Activated CD4-positive, alpha-beta T cell treated with anti-CD3 and anti-CD28 coated beads for 48 hours (primary cell): ENCODE measurements at places on chromosomes 1 and 21.

DNA sequence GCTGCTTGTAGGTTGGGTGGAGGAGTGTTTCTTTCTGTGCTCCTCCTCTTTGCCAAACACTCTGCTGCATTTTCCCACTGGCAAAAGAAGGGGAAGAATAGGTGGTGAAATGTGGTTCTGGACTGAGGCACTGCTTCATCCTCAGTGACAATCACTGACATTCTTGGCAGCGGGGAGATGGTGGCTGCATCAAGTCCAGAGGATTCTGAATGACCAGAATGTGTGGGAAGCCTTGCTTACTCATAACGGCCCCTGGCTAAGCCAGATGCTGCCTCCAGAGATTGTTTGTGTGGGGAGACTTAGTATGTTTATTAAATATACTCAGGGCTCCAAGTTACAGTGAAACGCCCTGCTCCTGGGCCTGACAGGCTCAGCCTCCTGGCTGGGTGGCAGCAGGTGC lies 160.3 kb downstream of the CACNA1E start:
- DNase-seq: no peak

- no peak for DNase-seq
Measured at GRCh38 chr1:178536844-178537371, 24.0 kb downstream of the TEX35 start.

DNA sequence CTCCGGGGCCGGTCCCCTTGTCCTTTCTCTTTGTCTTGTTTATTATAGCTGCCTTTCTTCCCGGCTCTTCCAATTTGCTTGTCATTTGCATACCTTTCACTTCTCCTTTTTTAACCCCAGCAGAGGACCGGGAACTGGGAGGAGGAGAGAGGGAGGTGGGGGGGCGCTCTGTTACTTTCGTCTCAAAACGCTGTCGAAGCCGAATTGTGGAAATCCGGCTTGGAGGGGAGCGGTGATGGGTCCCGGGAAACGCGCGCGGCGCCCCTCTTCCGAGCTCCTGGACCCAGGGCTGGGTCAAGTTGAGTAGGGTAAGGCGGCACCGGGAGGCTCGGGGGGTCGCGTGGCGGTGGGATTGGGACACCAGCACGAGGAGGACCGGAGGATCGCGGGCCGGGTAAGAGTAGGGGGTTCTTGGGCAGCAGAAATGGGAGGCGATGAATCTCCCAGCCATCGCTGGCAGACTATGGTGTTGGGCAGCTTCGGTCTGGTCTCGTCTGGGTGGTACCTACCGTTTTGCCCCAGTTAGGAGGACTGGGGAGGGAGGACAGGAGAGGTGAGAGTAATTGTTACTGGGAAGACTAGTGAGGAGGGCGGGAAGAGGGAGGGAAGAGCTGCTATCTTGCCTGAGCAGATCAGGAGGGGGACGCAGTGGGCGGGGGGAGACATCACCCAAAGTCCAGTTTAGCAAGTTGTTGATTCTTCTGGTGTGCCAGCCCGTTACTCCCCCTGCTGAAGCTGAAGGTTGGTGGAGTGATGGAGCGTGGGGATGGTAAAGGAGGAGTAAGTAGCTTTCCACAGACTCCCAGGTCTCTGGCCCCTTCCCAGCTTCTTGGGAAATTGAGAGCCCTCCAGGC lies 1.5 kb downstream of the PROX1 start:
- DNase-seq: no peak

DNA sequence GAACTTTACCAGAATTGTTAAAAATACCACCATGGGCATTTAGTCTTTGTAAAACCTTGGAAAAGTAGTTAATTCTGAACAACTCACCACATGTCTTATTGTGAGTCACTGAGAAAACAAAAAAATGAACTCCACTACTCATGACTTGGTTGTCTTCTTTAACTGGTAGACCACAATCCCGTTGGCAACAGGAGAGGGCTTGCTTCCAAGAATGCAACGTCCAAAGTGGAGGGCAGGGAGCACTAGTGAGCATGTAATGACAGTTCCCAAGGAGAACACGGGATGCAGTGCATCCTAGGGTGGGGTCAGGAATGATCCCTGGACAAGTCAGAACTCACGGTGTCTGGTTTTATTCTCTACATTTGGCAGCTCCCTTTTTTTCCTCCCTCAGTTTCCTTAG lies 15.2 kb upstream of the HMCN1 start:
- no peak for DNase-seq
